ENCODE measurements at places on chromosomes 6 and 20.

DNA sequence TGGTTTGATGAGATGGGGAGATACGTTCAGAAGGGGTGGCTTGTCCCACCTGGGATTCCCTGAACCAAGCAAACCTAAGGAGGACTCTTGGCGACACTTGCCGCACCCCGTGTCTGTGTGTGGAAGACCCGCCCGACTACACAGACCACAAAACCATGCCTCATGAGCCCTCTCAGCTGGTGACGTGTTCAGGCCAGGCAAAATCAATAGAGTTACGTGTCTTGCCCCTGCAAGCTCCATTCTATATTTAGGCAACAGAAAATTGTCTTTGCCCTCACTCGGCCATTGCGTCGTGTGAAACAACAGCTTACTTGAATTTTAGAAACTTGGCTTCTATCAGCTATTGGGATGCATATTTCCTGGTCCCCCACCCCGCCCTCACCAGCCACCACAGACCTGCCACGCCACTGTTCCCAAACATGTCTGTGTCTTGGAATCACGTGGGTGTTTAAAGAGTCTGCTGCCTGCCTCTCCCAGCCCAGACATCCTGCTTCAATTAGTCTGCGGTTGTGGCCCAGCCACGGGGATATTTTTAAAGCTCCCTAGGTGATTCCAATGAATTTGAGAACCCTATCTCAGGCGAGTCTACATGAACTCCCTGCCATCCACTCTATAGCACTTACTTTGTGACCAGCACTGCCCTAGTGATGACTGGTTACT is 279.2 kb upstream of the EXOC2 start:
- DNase-seq: no peak

- DNase-seq: no peak
Measured at GRCh38 chr6:122276637-122277036, 122.8 kb upstream of the HSF2 start.

DNA sequence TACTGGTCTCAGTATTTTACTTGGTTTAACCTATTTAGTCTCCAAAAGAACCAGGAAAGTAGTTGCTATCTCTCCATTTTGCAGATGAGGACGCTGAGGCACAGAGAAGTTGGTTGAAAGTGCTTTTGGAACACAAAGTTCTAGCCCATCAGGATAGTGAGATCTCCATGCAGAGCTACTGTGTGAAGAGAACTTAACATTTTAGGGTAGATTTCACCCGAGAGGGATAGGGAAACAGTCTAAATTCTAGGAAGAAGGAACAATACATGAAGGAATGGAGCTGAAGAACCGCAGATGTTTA is 65.1 kb downstream of the PHACTR2 start:
- no peak for DNase-seq

GRCh38 chr20:50459124-50459918 is 50.9 kb upstream of the PTPN1 start:
- no peak for DNase-seq

- peak; percentile 79 for DNase-seq
Measured at GRCh38 chr20:32674362-32674789, 635 bp upstream of the C20orf203 start.

- no peak for DNase-seq
Measured at GRCh38 chr6:37162740-37163139, 7.2 kb upstream of the PIM1 start.

DNA sequence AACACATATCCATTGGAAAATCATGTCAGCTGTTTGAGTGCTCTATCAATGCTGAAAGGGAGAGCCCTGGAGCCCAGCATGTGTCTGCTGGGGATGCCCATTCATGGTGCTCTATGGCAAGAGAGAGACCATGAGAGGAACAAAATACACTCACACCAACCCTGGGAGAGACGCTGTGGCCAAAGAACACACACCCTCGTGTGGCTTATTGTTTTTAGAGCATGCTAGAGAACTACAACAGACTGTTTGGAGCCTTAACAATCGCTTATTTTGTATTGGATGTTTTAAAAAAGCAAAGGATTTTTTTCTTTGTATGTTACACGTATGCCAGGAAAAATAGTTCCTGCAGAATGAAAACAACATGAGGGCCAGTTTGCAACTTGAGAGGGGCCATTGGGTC is 151.0 kb downstream of the SLC24A3 start:
- DNase-seq: no peak

DNA sequence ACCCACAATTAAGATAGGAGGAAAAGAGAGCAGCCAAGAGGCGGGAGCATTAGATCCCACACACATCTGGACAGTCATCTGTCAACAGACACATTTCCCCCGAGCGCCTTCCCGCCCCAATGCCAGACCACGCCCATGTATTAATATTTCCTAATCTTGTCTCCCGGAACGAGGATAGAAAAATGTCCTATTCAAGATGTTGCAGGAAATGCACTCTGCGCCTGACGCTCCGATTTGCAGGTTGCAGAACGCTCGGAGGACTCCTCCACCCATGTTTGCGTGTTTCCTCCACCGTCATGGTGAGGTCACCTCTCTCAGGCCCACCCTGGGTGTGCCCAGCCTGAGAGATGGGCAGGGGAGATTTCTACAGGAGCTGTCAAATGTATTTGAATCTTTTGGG is 215.2 kb downstream of the TAF4 start:
- no peak for DNase-seq

DNA sequence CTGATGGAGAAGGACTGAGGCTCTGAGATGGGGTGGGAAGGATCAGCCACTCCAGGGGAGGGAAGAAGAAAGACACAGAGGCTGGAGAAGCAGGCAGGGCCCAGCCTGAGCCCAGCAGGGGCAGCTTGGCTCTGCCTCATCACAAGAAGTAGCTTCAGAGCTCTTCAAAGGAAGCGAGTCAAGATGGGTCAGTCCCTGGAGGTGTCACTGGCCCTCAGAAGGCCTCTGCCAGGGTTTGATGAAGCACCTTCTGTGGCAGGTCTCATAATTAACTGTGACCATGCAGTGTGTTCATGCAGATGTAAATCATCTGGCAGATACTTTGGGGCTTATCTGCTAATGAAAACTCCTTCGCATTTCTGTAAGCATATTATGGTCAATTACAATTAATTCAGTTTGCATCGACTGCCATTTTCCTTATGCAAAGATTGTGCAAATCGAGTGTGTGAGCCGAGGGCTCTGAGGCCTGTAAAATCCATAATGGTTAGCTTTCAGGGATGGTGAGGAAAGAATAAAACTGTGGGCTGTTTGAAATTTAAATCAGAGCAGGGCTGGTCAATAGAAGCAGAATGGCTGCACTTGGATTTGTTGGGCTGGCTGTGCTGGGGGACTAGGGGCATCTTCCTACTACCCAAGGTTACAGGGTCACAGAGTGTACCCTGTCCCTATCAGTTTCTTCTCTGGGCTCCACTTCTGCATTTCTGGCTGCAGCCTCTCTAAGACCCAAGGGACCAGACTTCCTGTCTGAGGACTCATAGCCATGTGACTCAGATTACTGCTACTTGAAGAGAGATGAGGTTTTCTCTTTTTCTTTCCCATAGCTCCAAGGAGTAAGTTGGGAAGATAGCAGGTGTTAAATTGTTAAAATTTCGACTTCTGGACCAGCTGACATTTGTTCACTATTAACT is 376.6 kb downstream of the DHX35 start:
- no peak for DNase-seq

- DNase-seq: no peak
Measured at GRCh38 chr6:118869350-118869749, 24.6 kb upstream of the ASF1A start.

DNA sequence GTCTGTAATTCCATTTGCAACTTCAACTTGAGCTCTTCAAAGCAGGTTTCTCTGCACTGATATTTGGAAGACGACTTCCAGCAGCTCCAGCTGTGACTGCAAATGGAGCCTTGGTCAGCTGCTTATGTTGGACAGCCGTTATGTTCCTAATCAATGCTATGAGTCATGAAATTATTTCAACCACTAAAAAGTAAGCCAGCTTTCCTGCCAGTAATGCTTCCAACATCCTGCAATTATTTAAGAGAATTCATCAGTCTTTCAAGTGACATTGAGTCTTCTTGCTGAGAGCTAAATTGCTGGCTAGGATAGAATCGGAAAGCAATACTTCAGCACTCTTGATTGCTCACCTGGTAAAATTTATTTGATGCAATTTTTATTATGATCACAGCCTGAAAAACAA is 375.7 kb downstream of the MMUT start:
- DNase-seq: no peak

DNA sequence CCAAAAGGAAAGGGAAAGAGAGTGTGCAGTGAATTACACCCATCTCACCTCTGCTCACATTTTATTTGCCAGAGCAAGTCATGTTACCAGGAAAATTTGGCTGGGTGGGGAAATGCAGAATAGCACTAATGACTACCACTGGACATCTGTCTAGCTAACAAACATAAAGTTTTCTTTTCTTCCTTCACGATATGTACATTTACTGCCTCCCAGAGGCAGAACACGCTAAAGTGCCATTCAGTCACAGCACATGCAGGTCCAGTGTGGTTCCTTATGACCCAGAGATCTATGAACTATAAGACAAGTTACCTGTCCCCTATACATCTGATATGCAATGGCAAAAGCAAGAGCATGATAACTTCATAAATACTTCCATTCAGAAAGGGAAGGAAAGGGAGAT is 194.1 kb downstream of the OGFRL1 start:
- DNase-seq: no peak

DNA sequence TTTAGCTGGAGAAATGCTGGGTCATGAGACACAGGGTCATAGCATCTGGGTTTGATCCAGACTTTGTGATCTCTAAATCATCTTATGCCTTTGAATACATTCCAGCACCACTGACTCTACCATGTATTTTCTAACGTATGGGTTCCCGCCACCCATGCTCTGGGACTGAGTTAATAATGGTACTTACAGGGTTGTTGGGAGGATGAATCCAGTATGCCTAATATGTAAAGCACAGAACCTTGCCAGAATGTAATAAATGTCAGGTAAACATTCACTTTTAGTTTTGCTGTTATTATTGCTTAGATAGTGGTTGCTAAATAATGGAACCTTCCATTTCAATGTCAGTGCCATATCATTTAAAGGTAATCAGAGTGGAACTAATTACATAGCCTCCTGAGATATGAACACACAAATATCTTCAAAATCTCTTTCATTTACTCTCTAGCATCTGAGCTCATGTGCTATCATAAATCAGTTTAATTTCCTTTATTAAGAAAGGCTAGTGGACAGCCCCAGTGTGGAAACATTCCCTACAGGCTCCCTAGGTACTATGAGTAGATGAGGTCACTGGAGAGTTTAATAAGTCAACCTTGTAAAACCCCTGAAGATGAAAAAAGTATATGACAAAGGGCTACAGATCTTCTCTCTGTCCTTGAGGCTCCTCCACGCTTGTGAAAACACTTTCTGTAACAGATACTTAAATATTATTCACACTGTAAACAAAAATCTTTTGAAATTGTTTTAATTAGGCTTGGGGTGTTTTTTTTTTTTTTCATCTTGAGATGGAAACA is 226.6 kb downstream of the ALDH8A1 start:
- no peak for DNase-seq

GRCh38 chr6:68876792-68877493 is 241.9 kb downstream of the ADGRB3 start:
- DNase-seq: no peak

DNA sequence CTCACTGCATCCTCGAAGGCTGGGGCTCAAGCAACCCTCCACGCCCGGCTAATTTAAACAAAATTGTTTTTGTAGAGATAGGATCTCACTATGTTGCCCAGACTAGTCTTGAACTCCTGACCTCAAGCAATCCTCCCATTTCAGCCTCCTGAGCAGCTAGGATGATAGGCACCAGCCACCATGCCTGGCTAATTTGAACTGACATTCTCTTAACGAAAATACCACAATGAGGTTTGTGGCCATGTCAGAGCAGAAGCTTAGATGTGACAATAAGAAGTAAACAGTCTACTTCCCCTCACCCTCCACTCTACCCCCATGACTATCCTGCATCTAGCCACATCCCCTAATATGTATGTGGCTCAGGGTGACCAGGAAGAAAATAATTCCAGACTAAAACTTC is 74.8 kb upstream of the PLCB4 start:
- DNase-seq: no peak

- DNase-seq: no peak
Measured at GRCh38 chr6:108714101-108714765, 134.0 kb upstream of the ARMC2 start.

DNA sequence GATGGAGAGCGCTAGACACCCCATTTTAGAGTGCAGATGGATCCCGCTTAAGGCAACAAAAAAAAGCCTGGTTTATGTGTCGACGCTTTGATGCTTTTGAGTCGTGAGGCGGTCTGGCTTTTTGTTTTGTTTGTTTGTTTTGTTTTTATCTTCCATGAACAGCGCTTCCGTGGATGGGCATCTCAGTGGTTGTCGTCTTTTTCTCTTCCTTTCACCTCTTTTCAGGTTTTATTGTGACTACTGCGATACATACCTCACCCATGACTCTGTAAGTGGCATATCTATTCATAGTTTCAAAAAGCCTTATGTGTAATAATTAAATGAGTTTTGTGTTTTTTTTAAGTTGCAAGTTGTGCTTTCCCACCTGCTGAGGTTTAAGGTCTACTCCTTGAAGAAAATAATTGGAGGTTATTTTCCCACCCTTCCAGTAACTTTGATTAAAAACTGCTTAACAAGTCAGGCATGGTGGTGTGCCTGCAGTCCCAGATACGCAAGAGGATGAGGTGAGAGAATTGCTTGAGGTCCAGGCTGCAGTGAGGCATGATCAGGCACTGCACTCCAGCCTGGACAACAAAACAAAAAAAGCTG is 476 bp downstream of the SNRPC start:
- no peak for DNase-seq

GRCh38 chr6:159789377-159790148 is at the start of gene TCP1:
TCP1 (minus strand) TSS chr6:159789602; CDS start chr6:159789468, 134 bp downstream.
- DNase-seq: peak; percentile 99

- DNase-seq: peak; percentile 50
Measured at GRCh38 chr6:134882426-134883038, 67.4 kb downstream of the ALDH8A1 start.

- DNase-seq: no peak
Measured at GRCh38 chr20:51169813-51170212, 146.9 kb upstream of the KCNG1 start.

- no peak for DNase-seq
Measured at GRCh38 chr6:1415416-1416063, 26.2 kb downstream of the FOXF2 start.

DNA sequence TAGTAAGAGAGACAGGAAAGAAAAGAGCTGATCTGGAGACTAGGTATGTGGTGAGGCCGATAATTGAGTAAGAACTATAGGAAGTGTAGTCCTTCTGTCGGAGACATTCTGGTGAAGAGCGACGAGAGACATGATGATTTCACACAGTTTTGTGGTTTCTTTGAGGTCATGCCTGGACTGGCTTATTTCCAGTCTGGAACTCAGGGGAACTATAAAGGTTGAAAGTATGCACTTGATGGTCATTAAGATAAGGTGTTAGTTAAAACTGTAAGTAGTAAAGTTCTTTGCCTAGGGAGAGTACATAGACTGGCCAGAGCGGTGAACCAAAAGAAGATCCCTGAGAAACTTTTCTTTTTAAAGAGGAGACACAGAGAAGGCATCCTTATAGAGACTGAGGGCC is 68.8 kb downstream of the RFX6 start:
- no peak for DNase-seq

GRCh38 chr6:42279144-42279781 is 61.6 kb upstream of the MRPS10 start:
- peak; percentile 10 for DNase-seq

GRCh38 chr20:53346335-53346648 is 247.3 kb downstream of the ZNF217 start:
- DNase-seq: no peak

- DNase-seq: no peak
Measured at GRCh38 chr20:34062570-34063482, 49.2 kb downstream of the EIF2S2 start.
